ENCODE measurements at places on chromosomes 6 and 20.

GRCh38 chr6:134172020-134172705 lies 119.7 kb upstream of the SLC2A12 start:
- DNase-seq, result no peak

GRCh38 chr6:26536571-26537159 lies 1.5 kb upstream of the HMGN4 start:
- no peak for DNase-seq

DNA sequence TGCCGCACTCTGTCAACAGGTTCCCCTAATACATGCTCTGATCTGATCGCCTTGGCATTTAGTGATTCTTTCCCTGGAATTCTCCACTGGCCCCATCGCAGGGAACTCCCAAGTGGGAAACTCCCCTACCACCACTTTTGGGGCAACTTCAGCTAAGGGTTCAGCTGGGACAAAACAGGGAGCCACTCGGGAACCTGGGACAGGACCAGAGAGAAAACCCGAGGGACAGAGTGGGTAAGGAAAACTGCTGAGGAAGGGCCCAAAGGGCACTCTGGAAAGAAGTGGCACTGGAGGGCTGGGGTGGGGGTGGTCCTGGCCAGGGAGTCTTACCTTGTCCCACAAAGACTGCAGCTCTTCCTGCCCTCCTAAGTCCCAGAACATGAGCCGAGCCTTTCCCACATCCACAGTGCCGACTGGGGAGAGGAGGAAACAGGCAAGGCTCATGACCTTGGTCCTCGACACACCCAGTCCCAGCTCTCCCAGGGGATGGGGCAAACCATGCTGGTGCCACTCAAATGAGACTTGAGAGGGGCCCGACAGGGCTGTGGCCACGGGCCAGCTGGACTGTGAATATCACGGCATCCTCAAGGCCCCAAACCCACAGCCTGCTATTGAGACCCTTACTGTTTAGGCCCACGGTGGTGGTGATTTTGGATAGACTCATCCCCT lies 1.6 kb downstream of the ARFRP1 start:
- DNase-seq, result no peak

DNA sequence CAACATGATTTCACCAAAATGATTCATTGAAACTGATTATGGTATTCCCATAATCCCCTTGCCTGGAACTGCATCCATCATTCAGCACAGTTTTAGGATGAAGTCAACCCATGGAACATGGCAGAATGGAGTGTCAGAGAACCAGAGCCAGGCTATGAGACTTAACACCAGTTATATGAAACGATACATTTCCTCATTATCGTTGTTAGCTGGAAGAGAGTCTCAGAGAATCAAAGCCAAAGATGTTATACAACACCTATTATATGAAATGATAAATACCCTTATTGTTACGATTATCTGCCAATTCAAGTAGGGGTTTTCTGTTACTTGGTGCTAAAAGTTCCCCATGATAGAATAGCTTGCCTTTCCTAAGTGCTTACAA lies 131.2 kb downstream of the BCAS1 start:
- no peak for DNase-seq

GRCh38 chr20:64189530-64189966 lies 25.3 kb downstream of the MYT1 start:
- no peak for DNase-seq

DNA sequence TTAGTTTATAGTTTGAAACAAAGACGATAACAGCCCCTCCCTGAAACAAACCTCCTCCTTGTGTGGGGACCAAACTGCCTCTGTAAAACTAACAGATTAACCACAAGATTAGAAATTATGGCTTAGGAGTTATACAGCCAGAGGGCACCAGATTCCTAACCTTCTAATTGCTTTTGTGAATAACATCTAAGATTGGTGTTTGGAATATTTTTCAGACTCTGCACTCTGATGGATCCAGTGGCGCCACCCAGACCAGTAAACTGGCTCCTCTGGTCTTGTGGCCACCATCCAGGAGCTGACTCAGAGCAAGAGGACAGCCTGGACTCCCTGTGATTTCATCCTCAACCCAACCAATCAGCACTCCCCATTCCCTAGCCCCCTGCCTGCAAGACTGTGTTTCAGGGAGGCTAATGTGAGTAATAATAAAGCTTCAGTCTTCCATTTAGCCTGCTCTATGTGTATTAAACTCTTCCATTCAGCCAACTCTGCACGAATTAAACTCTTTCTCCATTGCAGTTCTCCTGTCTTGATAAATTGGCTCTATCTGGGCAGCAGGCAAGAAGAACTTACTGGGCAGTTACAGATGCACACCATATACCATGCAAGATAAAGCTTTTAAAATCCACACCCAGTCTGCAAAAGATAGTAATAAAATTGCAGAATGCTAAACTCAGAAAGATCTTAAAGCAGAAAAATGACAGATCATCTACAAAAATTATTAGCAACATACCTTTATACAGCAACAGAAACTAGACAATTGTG lies 58.5 kb upstream of the SLC22A16 start:
- no peak for DNase-seq

DNA sequence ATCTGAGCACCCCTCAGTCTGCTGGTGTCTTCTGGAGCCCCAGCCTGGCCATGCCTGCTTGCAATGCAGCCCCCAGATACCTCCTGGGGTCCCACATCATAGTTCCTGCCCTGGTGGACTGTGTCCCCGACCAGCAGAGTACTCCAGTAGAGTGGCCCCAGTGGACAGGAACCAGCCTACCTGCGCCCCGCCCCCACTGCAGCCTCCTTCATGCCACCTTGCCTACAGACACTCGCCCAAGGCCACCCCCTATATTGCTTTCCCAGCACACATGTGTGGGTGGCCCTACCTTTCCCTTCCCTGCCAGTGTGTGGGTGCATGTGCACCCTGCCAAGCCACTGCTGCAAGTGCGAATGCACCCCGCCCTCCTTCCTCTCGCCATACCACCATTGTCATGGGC lies 204.0 kb downstream of the EDN1 start:
- DNase-seq, result no peak

DNA sequence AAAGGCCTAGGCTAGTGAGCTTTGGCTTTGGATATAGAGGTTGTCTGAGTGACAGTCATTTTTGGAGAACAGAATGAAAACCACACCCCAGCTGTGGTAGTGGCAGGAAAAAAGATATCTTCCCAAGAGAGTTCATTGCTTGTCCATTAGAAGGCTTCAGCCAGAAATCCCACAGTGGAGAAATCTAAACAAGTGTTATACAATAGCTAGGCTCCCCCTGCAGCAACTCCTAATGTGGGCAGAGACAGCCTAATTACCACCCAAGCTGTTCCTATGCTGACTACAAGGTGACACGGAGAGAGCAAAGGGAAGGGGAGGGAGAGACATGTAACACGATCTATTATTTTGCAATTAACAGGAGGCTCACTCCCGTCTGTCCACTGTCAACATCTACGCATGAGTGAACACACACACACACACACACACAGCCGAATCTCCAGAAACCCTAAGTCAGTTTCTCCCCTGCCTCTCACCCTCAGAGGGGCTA lies 147.5 kb upstream of the TCF21 start:
- no peak for DNase-seq

DNA sequence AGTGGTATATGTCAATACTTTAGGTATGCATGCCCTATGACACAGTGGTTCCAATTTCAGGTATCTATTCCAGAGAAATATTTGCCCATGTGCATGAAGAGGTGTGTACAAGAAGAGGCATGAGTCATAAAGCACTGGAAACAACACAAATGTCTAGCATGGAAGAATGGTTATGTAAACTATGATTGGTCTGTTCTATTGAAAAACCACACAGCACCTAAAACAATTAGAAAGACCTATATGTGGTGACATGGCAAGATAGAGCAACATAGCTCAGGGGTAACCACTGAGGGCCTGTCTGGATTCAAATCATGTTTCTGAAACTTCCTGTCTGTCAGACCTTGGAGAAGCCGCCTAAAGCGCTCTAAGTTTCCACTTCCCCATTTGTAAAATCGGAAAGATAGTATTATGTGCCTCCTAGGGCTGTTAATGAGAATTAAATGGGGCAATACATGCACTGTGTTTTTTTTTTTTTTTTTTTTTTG lies 76.0 kb upstream of the SHLD1 start:
- no peak for DNase-seq

- no peak for DNase-seq
These were observed 4.5 kb upstream of the SPDEF start for GRCh38 chr6:34560366-34561226.

DNA sequence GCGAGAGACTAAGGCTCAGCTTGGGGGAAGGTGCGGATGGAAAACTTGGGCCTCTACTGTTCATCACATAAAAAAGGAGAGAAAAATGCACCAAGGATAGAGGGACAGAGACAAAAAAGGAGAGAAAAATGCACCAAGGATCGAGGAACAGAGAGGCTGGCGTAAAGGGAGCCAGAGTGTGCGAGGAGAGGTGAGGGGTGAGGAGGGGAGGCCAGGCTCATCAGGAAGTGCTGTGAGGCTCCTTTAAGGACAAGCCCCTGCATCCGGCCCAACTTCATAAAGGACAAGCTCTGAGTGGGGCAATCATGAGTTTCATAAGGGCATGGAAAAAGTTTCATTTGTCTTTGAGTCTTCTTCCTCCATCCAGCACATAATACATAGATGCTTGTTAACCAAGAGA lies 117.2 kb upstream of the NXT1 start:
- no peak for DNase-seq

DNA sequence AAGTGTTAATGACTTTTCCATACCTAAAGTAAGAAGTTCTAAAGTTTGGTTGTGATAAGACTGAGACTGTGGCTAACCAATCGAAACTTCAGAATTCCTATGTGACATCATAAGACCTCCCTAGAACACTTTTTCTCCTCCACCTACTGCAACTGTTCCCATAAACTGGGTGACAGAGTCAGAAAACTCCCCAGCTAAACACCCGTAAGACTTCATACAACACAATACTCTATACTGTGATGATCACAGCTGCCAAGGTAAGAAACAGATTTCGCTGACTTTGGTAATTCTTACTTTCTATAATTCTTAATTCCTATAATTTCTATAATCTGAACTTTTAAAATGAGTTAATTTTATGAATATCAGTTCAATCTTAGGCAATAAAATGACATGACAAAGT lies at the start of gene PLN:
Gene PLN, plus strand, starts transcription at position 161 of the 400 bp plus-strand sequence. CDS start 10,626 bp downstream, outside the sequence.
- no peak for DNase-seq

GRCh38 chr6:108254433-108255410 lies 6.1 kb downstream of the SNX3 start:
- no peak for DNase-seq

DNA sequence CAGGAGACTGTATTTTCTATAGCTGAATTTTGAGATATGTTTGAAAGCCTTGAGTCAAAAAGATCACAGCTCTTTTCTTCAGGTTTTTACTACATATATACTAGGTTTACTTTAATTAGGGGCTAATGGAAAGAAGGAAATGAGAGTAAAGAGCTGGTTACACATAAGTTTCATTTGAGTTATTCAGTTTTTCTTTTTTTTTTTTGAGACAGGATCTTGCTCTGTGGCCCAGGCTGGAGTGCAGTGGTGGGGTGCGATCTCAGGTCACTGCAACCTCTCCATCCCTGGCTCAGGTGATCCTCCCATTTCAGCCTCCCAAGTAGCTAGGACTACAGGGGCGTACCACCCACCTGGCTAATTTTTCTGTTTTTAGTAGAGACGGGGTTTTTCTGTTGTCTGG lies 4.8 kb downstream of the ARFGEF2 start:
- no peak for DNase-seq

- DNase-seq, result no peak
These were observed 50.5 kb downstream of the NINL start for GRCh38 chr20:25534845-25535244.

Data from activated naive CD4-positive, alpha-beta T cell (primary cell).